ENCODE measurements at places on chromosomes 11 and 22.

GRCh38 chr11:118060081-118060661 lies 16.7 kb upstream of the TMPRSS4 start:
- no peak for DNase-seq

DNA sequence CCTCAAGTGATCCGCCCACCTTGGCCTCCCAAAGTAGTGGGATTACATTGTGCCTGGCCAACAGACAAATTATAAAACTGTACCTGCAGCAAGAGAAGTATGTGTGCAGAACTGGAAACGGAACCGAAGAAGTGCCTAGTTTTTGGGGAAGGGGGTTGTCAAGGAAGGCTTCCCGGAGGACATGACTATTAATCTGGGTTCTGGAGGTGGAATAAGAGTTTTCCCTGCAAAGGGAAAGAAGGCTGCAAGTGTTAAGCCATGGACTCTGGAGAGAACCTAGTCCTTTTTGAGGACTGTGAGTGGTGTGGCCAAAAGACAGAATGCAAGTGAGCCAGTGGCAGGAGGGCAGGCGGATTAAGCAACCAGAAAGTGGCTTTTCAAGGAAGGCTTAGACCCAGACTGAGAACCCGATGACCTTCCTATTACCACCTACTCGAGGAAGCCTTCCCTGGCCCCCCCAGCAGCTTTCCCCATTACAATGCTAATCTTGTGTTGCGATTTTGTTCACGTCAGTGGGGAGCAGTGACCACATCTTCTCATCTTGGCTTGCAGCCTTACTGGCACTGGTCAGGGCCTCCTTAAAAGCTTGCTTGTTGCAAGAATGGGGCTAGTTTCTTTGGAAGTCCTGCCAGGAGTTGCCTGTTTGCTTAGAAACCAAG lies 5.7 kb upstream of the SEPTIN3 start:
- no peak for DNase-seq

- no peak for DNase-seq
Measured at GRCh38 chr11:57648801-57649735, 644 bp downstream of the YPEL4 start.

GRCh38 chr11:126809514-126810289 lies 190.9 kb downstream of the KIRREL3 start:
- no peak for DNase-seq

GRCh38 chr11:119470317-119471291 lies 47.6 kb upstream of the THY1 start:
- no peak for DNase-seq

GRCh38 chr22:30308518-30309230 lies 18.1 kb downstream of the TBC1D10A start:
- no peak for DNase-seq

DNA sequence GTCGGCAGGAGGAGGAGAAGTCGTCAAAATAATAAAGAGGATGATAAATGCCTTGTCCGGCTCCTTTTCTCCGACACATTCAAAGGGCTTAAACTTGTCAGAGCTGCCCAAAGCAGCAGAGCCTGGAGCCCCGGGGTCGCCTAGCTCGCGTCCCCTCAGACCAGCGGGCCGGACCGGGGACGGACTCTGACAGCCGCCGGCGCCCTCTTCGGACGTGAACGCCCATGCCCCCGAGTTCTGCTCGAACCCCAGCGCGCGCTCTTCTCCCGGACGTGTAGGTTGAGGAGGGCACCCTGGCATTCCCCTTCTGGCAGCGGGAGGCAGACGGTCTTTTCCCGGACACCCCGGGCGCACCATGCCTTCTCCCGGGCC lies 999 bp downstream of the FGF3 start:
- DNase-seq: no peak

DNA sequence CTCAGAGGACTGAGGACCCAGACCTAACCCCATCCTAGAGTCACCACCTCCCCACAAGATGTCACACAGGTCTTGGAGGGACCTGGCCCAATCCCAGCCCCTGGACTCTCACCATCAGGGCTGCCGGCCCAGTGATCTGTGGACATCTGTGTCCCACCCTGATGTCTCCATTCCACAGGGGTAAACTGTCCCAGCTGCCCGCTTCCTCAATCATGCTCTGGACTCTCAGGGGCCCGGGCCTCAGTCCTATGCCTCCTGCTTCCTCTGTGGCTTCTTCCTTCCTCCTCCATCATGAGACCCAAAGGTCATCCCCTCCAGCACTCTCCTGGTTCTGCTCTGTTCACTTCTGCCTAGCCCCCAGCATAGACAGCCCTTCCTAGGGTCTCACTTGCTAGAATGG lies 32.2 kb downstream of the ARAP1 start:
- no peak for DNase-seq

- no peak for DNase-seq
Measured at GRCh38 chr11:121610706-121611105, 157.9 kb upstream of the SORL1-AS1 start.

DNA sequence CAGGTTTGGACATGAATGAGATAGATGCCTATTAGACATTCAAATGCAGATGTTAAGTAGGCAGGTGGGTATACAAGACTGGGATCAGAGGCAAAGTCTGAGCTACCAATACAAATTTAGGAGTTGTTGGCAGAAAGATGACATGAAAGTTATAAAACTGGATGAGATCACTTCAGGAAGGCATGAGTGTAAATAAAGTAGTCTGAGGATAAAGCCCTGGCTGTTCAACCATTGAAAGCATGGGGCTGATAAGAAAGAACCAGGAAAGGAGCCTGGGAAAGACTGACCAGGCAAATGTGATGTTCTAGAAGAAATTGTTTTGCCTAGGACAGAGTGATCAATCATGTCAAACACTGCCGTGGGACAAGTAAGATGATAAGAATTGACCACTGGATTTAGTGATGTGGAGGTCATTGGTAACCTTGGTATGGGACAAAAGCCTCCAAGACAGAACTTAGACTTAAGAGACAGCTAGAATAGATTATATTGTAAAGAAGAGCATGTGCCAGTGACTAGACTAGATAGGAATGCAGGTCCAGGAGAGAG lies 98.5 kb downstream of the EHF start:
- DNase-seq: no peak

GRCh38 chr11:12554122-12554521 lies 120.1 kb upstream of the TEAD1 start:
- DNase-seq: no peak

- DNase-seq: no peak
Measured at GRCh38 chr11:2651826-2652271, 47.9 kb downstream of the KCNQ1OT1 start.

GRCh38 chr11:100689141-100689540 lies 2.1 kb downstream of the ARHGAP42 start:
- no peak for DNase-seq

GRCh38 chr11:117223741-117224689 lies 7.9 kb downstream of the PCSK7 start:
- DNase-seq: no peak

GRCh38 chr11:96070453-96070852 lies 146.5 kb upstream of the MTMR2 start:
- no peak for DNase-seq

DNA sequence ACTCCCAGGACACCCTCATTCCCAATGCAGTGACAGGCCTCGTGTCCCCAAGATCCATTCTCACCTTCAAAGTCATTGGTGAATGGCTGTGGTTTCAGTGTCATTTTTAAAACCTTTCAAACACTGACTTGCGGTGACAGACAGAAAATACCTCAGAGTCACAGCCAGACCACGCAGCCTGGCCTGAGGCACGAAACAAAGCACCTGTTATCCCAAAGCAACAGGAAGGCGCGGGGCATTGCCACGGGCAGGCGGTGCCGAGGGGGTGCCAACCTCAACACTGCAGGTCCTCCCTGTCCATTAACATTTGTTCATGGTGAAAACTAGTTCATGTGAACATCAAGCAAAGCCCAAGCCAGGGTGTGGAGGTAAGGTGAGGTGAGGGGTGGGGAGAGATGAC lies 38.2 kb downstream of the RPUSD4 start:
- no peak for DNase-seq

DNA sequence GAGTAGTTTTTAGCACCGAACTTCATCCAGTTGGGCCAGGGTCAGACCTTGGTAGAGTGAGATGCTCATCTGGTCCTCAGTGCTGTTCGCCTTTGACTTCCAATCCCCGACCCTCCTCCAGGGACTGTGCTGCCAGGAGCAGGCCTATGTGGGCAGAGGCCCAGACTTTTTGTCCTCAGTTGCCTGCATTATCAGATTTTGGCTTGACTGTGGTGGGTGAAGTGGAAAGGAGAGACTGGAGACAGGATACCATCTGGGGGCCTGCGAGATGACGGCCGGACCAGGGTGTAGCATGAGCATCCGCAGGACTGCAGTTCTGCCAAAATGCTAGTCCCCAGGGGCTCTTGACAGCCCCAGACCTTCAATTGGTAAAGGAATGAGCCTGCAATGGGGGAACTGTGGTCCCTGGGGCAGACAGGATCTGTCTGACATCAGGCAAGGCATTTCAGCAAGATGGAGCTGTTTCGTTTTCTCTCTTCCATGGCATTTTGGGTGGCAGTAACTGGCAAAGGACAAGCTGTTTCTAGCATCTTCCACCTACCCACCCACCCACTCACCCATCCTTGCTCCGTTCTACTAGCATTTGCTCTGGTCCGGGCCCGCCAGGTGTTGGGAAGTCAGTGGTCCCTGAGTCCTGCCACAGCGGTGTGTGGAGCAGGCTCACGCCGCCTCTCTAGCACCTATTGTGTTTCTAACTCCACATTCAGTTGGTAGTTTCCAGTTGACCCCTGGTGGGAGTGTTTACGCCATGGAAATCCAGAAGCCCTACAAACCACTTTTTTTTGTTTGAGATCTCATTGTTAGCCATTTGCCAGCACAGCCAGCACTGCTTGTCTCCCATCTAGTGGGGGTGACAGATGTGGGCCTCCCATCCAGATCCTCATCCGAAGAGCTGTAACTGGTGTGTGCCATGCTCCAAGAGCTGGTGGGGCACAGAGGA lies 53.5 kb downstream of the OTOG start:
- no peak for DNase-seq

DNA sequence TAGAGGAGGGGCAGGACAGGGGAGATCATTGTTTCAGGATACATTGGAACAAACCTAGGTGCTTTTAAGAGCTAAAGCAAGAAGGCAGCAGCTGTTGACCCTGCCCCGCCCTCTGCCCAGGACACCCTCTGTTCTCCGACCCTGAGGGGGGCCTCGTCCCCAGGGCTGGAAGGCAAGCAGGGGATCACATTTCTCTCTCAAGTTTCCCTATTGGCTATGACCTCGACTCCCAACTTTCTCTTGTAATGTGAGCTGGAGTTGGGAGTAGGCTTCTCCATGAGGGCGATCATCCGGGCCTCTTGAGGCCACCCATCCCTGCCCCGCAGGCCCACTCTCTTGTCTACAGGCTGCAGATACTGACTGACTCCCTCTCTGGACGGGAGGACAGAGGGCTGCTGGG lies 37.7 kb downstream of the DSCAML1 start:
- DNase-seq: peak; percentile 57

GRCh38 chr22:48741540-48741939 lies 1086.1 kb downstream of the BRD1 start:
- no peak for DNase-seq

Data from iPS-NIHi11 (cell line).